ENCODE measurements at places on chromosomes 16 and 17.
A peak's percentile ranks its signal among the peaks of the same experiment; 100 is the strongest.

GRCh38 chr17:30472238-30472890 is 4.8 kb upstream of the GOSR1 start:
- no peak for DNase-seq

DNA sequence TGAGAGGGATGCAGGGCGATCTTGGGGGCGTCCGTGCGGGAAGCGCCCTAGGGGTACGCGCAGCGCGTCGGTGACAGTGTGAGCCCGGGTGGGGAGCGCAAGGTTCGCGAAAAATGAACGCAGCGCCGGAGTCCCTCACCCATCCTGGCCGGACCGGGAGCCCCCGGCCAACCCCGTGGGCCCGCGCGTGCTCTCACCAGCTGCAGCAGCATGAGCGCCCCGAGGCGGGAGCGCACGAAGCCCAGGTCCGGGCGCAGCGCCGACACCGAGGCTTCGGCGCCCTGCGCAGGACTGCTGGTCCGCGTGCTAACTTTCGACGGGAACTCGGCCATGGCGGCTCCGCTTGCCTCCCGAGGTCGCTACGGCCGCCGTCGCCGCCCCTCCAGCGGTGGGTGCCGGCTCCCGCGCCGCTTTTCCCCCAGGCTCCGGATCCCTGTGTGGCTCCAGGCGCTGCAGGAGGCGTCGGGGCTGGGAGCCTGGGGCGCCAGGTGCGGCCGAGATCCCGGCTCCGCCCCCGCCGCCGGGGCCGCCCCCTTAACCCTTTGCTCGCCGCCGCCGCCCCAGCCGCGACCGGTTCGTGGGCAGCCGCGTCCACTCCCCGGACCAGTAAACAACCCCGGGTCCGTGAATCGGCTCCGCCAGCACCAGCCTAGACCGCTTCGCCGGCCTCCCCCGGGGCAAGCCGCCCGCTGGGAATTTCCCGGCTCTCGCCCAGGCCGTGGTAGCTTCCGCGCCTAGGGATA is at the start of gene PLLP:
Gene PLLP (minus strand): TSS at position 464 of the 743 bp plus-strand sequence. CDS start 132 bp downstream, at position 332.
- DNase-seq, result no peak

GRCh38 chr16:28162326-28162877 is 49.4 kb downstream of the XPO6 start:
- DNase-seq, result no peak

DNA sequence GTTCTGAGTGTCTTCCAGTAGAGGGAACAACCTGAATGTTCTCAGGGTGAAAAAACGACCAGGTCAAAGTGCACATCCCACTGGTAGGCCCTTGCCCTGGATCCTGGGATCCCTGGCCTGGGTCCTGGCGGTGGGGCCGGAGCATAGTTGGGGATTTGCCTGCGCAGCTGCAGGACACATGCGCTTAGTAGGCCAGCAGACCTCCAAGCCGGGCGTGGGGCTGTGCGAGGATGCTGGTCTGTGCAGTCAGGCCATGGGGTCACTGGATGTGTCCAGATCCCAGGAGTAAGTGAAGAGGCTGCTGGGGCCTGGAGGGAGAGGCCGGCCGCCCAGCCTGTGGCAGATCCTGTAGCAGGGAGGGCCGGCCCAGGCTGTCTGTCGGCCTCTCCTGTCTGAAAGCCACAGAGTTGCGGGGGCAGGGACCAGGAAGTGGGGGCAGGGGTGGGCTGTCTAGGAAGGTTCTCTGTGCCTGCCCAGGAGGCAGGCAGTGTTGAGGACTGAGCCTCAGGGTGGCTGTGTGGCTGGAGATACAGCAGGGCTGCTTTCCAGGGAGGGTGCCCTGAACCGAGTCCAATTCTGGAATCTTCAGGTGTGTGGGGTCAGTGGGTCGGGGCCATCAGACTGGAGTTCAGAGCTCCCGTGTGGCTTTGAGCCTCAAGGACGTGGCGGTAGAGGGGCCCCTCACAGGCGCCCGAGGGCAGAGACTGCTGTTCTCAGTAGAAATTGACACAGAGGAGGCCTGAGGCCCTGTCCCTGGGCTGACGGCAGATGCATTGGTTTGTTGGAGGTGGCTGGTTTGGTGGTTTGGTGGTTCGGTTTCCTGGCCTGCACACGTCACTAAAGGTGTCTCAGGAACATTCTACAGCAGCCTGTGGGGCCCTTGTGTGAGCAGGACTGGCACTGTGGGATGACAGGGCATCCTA is 17.2 kb upstream of the NUDT16L1 start:
- DNase-seq, result no peak

DNA sequence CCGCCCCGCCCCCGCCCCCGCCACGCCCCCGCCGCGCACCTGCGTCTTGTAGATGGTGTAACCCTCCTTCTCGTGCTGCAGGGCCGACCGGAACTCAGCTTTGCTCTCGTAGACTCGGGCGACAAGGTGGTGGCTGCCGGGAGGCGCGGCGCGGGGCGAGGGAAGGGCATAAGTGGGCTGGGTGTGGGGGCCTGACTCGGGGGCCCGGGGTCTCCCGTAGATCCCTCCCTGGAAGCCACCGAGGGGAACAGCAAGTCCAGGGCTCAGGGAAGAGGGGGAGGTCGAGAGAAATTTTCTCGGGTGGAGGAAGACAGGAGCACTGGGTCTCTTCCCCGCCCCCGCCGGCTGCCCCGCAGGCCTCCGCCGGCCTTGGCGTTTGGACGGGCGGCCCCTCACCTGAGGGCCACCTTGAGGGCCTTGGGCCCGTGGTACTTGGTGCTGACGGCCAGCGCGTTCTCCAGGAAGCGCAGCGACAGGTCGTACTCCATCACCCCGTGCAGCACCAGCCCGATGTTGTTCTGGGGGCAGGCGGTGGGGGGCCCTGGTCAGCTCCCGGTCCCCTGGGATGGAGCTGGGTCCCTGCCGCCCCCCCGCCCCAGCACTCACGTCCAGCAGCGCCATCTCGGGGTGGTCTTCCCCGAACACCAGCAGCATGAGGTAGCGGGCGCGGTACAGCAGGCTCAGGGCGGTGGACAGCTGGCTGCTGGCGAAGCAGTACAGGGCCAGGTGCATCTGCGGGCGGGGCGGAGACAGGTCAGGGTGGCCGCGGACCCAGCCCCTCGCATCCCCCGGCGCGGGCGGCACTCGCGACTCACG is 19.4 kb downstream of the CLUH start:
- DNase-seq, result no peak

DNA sequence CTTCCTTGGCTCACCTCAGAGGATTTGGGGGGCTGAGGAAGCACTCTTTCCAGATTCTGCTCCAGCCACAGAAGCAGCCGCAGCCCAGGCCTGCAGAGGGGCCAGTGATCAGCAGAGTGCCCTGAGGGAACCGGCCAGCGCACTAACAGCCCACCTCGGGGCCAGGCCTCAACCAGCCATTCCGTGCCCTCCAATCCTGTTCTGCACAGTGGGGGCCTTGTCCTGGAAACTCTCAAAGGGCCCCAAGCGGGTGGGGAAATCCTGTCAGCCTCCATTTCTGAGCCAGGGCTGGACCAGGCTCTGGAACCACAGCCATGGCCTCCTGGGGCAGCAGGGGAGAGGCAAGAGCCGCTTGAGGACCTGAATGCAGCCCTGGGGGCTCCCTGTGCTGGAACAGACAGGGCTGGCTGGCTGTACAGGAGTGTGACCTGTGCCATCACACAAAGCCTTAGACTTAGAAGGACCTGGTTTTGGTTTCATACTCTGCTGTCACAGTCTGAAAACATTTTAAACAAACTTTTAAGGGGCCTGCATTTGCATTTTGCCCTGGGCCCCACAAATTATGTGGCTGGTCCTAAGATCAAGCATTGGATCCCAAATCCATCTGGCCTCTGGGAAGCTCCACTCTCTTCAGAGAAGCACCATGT is 10.0 kb downstream of the CNGB1 start:
- DNase-seq, result no peak

- peak; percentile 87 for DNase-seq
Measured at GRCh38 chr16:73176577-73177013, 128.7 kb upstream of the ZFHX3 start.

GRCh38 chr17:30969989-30970830 is 629 bp upstream of the RNF135 start:
- DNase-seq, result no peak

- no peak for DNase-seq
Measured at GRCh38 chr16:50197582-50197981, 44.5 kb downstream of the TENT4B start.

- DNase-seq, result peak; percentile 11
Measured at GRCh38 chr17:6427279-6427781, 7.6 kb downstream of the AIPL1 start.

GRCh38 chr16:46736695-46737094 is 11.4 kb downstream of the MYLK3 start:
- DNase-seq, result no peak

DNA sequence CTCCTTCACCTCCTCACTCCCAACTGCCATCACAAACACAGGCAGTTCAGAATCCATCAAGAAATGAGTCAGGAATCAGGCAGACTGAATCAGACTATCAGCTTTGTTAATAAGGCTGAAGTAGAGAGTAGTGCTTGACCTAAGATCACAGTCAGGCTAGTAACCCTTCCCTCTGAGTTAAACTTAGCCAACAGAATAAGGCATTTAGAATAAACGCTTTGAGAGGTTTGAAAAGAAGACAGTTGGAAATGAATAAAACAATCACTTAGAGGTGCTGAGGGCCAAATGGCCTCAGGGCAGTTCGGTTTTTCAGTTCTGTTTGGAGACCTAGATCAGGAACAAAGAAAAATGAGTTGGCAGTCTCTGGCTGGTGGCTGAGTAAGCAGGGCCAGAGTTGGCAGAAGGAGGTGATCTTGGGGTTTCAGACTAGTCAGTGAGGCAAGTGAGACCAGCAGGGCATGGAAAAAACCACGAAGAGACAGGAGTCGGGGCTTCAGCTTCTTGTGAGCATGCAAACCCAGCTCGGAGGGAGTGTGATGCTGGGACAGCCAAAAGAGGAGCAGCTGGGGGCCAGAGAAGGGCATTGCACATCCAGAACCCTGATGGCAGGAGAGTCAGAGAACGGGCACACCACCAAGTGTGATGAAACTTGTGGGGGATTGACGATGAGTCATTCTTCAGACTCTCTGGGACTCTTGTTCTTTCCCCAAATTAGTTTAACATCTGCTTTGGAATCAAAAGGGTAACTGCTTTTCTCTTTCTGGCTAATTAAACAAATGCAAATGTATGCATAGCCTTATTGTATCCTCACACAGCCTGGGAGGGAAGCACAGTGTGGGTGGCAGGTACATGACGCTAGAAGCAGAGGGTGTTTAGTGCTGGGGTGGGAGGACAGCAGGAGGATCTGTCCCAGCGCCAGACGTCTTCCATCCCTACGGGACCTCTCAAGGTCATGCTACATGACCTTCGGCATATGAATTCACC is 54.8 kb downstream of the SPECC1 start:
- peak; percentile 83 for DNase-seq

DNA sequence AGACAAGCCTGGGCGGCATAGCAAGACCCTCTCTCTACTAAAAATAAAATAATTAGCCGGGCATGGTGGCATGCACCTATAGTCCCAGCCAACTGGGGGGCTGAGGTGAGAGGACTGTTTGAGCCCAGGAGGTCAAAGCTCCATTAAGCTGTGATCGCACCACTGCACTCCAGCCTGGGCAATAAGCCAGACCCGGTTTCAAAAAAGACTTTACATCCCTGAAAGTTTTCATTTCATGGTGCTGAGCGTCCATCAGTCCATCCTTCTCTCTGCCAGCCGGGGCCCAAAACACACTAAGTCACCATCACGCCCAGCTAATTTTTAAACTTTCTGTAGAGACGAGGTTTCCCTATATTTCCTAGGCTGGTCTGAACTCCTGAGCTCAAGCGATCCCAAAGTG is 10.6 kb downstream of the RAB40B start:
- DNase-seq, result no peak

- no peak for DNase-seq
Measured at GRCh38 chr17:48254896-48255295, 147.3 kb downstream of the SNX11 start.

DNA sequence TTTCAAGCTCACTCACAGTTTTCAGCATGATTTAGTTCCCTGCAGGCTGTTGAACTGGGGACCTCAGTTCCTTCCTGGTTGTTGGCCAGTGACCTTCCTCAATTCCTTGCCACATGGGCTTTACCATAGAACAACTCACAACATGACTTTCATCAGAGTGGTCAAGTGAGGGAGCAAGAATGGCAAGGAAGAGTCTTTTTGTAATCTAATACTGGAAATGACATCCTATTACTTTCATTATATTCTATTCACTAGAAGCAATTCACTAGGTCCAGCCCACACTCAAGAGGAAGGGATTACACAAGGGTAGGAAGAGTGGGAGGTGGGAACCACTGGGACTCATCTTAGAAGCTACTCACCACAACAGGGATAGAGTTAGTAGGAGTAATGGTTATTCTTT is 57.6 kb downstream of the SYT17 start:
- DNase-seq, result no peak

- DNase-seq, result no peak
Measured at GRCh38 chr17:15109608-15110007, 155.5 kb downstream of the PMP22 start.

DNA sequence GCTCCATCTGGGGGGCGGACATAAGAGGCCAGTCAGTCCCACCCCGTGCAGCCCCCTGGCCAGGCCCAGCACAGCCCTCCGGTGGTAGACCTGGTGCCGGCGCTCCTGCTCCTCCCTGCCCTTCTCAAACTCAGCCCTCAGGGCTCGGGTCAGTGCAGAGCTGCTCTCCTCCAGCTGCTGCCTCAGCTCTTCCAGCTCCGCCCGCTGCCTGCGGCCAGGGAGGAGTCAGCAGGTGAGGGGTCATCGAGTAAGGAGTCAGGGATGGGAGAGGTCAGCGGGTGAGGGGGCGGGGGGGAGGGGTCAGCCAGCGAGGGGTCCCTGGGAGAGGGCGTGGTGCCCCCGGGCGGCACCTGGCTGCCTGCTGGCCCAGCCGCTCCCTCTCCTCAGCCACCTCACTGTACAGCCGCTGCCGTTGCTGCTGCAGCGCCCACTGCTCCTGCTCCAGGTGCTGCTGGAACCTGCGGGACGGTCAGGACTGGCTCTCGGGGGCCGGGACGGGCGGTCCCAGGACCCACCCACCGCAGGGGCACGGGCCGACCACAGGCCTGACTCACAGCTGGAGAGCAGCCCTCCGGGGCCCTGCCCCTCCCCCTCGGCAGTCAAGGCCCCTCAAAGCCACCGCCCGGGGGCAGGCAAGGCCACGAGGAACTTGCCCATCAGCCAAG is 26.5 kb upstream of the AATK start:
- DNase-seq, result no peak

GRCh38 chr16:85749771-85750145 is 1.1 kb downstream of the C16orf74 start:
- DNase-seq, result no peak

GRCh38 chr17:10993126-10993525 is 155.2 kb upstream of the PIRT start:
- no peak for DNase-seq

- DNase-seq, result peak; percentile 49
Measured at GRCh38 chr17:36183001-36183971, 6.8 kb upstream of the TBC1D3B start.

GRCh38 chr16:87984632-87985267 is 33.5 kb downstream of the BANP start:
- DNase-seq, result no peak

GRCh38 chr17:31256936-31257335 is 40.1 kb downstream of the OMG start:
- DNase-seq, result no peak

- no peak for DNase-seq
Measured at GRCh38 chr17:77438241-77439188, 297.7 kb downstream of the SEC14L1 start.
